ENCODE measurements at places on chromosomes 12 and 14.

DNA sequence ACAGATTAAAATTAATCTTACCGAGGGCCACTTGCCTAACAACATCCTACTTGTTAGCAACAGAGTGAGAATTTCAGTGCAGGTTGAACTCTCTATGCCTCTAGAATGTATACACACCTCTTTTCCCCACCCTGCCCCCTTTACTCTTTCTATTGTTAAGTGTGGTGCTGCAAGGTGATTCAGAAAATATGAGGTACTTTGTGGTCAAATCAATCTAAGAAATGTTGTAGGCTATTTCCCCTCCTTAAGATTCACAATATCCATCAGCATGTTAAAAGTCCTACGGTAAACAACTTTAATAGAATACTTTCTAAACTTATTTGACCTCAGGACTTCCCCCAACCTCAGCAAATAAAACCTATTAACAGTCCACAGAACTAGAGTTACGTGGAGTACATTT lies 106.0 kb downstream of the LMNTD1 start:
- no peak for DNase-seq

GRCh38 chr14:78253986-78254385 lies 83.8 kb downstream of the NRXN3 start:
- peak; percentile 94 for DNase-seq

DNA sequence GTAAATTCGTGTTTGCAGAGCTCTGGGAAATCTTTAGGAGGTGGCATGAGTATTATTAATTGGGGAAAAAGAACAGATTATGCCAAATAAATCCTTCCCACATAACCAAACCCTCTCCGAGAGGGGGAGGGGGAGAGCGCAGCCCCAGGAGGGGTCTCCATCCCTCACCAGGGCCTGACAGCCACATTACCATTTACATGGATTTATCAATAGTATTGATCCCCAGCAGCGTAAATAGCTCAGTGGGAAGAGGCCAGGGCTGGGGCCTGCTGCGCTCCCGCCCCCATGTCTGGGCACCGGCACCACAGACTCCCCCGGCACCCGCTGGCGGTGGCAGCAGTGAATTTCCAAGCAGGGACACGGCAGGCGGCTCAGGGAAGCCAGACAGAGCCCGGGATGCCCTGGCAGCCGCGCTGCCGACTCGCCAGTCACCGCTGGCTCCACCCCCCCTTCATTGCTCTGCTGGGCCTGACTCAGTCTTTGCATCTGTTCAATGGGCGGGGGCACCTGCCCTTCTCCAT lies 2.4 kb downstream of the NCOR2 start:
- no peak for DNase-seq

DNA sequence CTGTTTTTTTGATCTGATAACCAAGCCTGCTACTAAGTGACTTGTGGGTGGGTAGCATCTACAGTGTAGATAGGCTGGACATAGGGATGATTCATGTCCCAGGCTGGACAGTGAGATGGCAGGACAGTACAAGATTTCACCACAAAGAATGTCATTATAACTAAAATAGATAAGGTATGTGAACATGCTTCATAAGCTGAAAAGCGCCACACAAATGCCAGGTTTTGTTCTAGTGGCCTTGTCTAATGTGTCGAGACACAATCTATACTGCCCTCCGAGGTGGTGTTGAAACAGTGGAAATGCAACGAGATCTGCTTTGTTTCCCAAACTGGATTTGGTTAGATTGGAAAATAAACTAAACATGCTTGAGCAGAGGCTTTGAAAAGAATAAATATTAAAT lies 4.4 kb downstream of the LGALS3 start:
- DNase-seq = peak; percentile 55

DNA sequence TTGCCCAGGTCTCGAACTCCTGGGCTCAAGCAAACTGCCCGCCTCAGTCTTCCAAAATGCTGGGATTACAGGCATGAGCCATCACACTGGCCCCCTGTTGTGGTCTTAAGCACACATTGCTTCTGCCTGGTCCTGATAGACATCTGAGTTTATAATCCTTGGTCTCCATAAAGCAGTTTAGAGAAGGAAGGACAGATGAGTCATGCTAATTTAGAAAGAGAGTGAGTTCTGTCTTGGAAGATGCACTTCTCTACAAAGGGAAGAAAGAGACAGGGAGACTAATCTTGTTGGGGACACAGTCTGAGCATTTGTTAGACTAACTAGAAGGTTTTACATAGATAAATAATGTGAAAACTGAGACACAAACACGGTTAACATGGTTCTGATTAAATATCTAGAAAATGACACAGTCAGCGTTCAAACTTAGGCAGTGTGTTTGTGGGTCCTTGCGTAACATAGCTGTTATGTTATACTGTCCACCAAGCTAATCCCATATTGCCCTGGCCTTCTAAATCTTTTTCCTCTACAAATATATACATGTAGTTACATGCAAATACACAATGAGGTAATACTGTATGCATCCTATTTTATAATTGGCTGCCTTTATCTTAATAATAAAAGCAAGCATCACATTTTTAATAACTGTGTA lies 31.0 kb downstream of the SAMD4A start:
- DNase-seq = no peak

DNA sequence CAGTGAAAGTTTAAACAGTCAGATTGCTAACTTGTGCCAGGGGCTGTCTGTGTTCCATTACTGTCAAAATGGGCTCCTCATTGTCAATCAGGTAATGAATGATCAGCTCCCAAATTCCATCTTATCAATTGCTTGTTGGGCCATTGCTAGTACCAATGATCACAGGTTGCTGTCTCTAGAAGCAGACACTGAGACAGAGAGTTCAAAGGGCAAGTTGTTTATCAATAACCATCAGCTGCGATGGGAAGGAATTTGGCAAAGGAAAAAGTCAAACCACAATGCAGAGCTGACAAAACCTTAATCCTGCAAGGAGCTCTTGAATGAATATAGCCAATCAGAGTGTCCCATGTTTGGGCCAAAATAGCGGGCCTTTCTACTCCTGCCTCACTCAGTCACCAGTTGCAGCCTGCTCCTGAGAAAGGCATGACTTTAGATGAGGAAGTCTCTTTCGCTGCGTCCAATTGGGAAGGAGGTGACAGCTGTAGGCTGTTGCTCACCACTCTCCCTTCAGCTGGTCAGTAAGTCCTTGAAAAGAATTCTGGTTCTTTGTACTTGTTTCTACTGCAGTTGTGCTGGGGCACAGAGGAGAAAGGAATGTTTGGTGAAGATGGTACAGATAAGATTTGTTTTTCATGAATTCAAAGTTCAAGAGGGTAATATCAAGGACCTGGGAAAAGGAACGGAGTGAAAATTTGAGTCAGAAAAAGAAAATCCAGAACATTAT lies 179.2 kb upstream of the PDE3A start:
- DNase-seq = no peak

DNA sequence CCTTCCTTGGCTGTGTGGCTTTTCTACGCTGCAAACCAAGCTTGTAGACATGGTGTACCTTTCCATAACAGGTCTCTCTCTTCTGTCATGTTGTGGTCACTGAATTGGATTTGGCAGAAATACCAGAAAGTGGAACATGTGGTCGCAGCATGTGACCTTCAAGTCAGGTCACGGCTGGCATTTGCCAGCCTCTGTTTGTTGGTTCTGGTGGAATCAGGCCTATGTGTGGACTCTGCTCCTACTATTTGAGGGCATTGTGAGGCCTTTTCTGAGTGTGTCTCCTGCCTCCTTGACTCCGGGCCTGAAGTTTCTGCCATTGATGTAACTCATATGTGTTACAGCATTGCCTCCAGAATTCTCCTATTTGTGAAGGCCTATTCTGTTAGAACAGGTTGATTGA lies 116.7 kb downstream of the CACNA1C start:
- DNase-seq = no peak

GRCh38 chr14:24211311-24211710 lies 2.0 kb downstream of the CHMP4A start:
- DNase-seq = no peak

DNA sequence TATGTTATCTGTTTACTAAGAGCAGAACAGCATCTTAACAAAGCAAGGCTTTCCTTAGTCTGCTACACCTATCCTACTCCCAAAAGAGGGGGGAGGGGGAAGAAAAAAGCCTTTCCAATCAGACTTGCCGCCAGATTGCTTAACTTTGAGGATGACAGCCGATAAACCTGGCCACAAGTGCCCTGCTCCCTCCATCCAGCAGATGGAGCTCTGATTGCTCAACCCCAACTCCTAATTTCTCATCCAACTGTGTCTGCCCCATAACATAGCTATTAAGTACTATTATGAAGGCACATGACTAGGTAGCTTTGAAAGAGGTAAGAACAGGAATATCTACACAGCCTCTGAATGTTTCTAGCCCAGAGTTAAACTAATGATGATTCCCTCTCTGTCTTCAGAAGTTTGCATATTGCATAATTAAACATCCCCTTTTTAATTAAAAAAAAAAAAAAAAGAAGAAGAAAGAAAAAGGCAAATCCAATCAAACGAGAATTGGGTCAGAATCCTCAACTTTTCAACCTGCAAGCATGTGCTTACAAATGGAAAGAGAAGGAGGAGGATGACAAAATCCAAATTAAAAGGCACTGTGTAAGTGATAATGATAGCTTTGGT lies 247.4 kb downstream of the GALC start:
- DNase-seq = peak; percentile 8

DNA sequence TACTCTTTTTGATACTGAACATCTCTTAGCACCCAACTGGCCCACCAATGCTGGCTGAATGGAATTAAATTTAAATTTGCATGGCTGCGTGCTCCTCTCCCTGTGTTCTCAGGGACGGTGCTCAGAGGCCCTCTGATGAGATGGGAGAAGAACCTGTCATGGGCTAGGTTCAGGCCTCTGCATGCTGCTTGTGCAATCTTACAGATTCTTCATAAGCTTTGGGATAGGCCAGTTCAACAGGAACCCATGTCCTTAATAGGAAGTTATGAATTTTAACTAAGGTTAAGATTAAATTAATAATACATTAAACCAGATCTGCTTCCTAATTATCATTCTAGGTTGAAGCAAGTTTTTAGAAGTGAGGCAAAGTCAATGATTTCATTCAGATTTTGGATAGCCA lies 119.7 kb upstream of the LRIG3 start:
- no peak for DNase-seq

DNA sequence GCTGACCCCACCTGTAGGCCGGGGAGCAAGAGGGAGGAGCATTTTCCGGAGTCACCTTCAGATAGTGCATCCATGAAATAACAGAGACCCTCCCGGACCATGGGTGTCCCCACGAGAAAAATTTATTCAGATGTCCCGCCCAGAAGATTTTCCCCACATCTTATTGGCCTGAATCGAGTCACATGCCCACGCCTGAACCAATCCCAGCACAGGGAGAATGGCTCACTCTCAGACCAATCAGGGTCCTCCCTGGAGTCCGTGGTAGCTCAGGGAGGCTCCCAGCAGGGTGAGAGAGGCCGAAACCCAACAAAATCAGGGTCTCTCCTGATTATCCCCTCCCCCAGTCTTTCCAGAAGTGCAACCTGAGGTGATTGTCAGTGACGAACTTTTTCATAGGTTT lies 16.4 kb upstream of the NCOR2 start:
- DNase-seq = no peak

GRCh38 chr12:132838410-132839080 lies 9.9 kb upstream of the GOLGA3 start:
- DNase-seq = no peak

DNA sequence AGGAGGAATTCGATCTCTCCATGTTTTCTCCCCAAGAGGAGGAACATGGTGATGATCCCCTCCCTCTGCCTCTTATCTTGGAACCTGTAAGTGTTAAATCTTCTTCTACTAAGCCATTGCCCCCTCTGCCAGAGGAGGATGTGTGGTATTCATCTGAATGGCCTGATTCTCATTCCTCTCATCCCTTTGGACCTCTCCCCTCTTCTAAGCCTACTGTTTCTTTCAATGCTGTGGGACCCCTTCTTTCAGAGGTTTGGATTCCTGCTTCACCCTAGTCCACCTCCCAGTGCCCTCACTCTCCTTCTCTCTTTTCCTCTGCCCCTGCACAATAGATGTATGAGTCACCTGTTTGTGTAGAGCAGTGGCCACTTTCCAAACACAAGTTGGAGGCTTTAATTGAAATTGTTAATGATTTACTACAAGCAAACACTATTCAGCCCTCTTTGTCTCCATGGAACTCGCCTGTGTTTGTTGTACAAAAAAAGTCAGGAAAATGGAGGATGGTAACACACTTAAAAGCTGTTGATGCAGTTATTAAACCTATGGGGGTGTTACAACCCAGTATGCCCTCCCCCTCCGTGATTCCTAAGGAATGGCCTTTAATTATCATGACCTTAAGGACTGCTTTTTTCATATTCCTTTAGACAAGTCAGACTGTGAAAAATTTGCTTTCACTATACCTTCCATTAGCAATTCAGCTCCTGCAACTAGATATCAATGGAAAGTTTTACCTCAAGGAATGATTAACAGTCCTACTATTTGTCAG lies 192.1 kb upstream of the ALG10B start:
- peak; percentile 81 for DNase-seq

Data from RCC 7860 (cell line).